Anterior cingulate cortex (tissue), 58 donors: ENCODE measurements at places on chromosomes 13 and 19.

DNA sequence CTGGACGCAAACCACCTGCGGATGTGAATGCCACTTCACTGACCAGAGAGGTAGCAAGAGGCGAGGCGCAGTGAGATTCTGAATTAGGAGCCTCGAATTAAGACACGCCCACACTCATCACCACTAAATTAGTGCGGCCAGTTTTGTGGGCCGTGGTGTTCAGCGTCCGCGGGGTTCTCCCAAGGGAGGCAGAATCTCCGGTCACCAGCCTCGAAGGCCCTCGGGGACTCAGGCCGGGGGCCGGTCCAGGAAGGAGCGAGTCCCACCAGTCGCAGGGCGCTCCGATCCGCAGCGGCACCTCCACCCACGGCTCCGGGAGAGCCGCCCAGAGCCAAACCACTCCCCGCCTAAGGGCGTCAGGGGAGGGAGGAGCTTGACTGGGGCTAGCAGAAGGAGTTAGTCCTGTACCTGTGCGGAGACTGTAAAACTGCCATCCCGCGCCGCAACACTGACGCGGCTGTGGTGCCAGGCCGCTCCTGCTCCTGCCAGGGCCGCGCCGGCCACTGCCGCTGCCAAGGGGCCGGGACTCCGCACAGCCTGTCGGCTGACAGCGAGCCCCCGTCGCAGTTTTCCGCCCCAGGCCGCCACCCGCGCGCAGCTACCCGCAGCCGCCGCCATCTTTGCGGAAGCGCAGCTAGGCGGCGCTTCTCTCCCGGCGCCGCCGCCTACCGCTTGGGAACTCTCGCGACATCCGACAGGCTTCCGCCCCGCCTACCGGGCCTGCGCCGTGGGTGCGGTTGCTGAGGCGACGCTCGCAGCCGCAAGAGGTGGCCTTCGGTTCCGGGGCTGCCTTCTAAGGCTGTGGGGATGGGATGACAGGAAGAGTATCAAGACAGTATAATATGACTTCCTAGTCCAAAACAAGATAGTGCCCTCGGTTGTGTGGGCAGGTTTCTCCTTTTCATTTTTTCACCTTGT is at the start of gene MICU2:
MICU2 (minus strand) TSS at position 640 of the 918 bp plus-strand sequence; CDS start at position 618, 22 bp downstream.
- peak; percentile 83 for DNase-seq

GRCh38 chr13:66665991-66666390 is 564.1 kb downstream of the PCDH9 start:
- peak; percentile 50 for DNase-seq

DNA sequence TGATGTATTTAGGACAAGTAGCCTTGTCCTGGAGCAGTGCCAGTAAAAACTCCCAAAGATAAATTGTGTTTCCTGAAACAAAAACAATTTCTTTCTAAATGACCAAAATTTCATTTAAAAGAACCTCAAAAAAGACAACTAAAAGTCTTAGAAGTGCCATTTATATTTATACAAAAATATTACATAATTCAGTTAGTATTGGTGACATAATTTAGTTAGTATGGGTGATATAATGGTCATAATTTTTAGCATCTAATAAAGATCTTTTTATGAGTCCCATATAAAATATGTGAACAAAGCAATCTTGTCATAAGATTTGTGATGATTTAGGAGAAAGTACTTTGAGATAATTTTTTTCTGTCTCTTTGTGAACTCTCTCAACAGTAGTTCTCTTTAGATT is 76.0 kb downstream of the ELF1 start:
- DNase-seq: no peak

GRCh38 chr13:46963904-46964303 is 67.1 kb upstream of the HTR2A start:
- no peak for DNase-seq

- DNase-seq: no peak
Measured at GRCh38 chr13:100464006-100464405, 124.6 kb downstream of the GGACT start.

DNA sequence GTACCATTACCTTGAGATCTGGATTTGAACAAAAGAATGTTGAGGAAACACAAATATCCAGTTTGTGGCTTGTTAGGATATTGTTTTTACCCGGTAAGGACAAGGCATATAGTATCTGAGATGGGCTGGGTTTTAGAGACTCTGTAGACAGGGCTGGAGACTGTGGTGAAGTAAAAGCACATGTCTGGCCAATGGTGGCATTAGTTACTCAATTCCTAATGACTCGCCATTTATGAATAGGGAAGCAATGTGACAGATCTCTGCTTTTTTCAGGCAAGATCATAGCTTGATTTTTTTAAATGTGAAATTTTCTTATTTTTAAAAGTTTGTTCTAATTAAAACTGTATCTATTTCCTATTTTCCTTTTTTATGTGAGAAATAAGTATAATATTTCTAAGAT is 371.1 kb upstream of the SPRY2 start:
- DNase-seq: no peak

- DNase-seq: no peak
Measured at GRCh38 chr19:50896591-50897190, 14.5 kb downstream of the KLK4 start.

DNA sequence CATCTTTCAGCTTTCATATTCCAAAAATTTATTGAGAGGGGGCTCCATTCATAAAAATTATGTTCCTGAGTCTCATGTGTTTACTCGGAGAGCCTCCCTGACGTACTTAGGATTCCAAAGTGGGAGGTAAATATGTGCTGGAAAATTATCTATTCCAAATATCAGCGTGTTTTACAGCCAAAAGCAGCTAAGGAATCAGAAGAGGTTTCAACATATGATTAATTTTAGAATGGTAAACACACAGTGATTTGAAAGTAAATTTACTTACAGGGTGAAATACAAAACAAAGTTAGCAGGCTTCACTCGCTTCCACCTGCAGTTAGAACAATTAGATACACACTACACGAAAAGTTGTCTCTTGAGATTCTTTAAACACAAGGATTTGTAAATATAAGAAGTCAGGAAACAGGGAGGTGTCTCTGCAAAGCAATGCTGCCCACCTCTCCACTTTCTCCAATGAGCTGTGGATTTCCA is 313.8 kb upstream of the NBEA start:
- DNase-seq: no peak

- no peak for DNase-seq
Measured at GRCh38 chr19:4361152-4362046, 18.0 kb downstream of the MPND start.

- peak; percentile 35 for DNase-seq
Measured at GRCh38 chr19:35318679-35319448, 10.1 kb upstream of the CD22 start.

DNA sequence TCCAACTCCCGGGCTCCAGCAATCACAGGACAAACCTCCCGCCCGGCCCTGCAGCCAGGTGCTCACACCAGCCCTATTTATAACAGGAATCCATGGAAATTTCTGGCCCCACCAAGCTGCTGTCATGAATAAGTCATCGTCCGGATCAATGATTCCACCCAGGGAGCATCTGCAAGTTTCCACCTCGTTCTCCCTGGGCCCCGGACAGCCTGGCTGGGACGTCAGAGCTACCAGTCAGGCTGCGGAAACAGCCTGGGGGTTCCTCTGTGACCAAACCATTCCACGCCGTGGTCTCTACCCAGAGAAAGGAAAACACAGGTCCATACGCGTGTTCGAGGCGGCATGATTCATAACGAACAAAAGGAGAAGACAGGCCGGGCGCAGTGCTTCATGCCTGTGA is 20.7 kb upstream of the PTBP1 start:
- DNase-seq: no peak
